ENCODE measurements at places on chromosomes 2 and 18.

DNA sequence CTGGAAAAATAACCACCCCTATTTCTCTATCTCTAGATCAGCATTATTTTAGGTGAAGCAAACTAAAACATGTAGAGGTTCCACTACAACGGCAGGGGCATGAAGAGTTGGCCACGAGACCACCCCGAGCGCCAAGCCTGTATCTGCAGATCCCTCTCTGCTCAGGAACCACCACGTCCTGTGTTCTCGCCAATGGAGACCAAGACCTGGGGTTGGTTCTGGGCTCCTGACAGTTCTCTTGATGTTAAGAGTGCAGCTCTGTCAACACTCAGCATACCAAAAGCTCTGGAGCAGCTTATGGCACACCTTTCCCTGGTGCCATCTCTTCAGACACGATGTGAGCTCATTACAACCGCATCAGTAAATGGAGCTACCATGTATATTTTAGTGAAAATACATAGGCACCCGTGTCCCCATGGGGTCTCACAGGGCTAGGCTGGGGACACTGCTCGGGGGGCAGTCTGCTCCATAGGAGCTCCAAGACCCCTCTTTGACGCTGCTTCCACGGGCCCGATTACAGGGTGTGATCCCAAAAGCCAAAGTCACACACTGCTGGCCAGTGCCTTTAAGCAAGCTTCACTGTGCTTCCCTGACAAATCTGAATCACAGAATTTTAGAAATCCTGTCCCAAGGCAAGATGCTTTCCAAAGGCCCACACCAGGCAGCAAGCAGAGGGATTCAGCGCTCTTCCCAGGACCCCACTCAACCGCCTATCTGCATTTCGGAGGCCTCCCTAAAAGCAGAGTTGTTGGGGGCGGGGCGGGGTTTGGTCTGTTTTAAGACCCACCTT is 72.2 kb downstream of the EMILIN2 start:
- no peak for DNase-seq

GRCh38 chr2:42757981-42758740 is 5.8 kb downstream of the OXER1 start:
- no peak for DNase-seq

GRCh38 chr2:217149087-217149660 is 289.3 kb upstream of the TNP1 start:
- DNase-seq: no peak

GRCh38 chr2:62456721-62457539 is 49.1 kb downstream of the TMEM17 start:
- peak; percentile 76 for DNase-seq

DNA sequence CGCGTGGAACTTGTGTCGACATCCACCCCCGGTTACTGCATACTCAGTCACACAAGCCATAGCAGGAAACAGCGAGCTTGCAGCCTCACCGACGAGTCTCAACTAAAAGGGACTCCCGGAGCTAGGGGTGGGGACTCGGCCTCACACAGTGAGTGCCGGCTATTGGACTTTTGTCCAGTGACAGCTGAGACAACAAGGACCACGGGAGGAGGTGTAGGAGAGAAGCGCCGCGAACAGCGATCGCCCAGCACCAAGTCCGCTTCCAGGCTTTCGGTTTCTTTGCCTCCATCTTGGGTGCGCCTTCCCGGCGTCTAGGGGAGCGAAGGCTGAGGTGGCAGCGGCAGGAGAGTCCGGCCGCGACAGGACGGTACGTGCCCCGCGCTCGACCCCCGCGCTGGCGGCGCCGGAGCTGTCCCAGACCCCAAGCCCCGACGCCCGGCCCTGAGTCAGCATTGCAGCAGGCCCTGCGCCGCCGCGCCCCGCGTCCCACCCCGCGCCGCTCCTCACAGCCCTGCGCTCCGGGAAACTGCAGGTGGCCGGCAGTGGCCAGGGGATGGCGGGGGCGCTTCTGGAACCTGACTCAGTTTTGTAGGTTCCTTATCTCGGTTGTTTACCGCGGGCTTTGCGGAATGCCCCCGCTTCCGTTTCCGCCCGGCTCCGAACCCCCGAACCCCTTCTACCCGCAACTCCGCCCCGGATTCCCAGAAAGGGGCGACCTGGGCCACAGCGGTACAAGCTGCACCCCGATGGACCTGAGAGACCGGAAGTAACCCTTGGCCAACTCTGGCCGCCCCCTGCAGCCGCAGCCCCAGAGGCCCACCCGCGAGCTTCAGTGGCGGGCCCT is at the start of gene CFLAR:
Gene CFLAR, plus strand, starts transcription at position 50 of the 844 bp plus-strand sequence. CDS start 13,702 bp downstream, outside the sequence.
- peak; percentile 41 for DNase-seq

DNA sequence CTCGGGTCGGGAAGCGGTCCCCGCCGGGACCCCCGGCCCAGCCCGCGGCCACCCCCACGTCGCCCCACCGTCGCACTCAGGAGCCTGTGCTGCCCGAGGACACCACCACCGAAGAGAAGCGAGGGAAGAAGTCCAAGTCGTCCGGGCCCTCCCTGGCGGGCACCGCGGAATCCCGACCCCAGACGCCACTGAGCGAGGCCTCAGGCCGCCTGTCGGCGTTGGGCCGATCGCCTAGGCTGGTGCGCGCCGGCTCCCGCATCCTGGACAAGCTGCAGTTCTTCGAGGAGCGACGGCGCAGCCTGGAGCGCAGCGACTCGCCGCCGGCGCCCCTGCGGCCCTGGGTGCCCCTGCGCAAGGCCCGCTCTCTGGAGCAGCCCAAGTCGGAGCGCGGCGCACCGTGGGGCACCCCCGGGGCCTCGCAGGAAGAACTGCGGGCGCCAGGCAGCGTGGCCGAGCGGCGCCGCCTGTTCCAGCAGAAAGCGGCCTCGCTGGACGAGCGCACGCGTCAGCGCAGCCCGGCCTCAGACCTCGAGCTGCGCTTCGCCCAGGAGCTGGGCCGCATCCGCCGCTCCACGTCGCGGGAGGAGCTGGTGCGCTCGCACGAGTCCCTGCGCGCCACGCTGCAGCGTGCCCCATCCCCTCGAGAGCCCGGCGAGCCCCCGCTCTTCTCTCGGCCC is 13.6 kb downstream of the SPEG start:
- no peak for DNase-seq

- no peak for DNase-seq
These were observed 492.2 kb upstream of the RAB12 start for GRCh38 chr18:8117006-8117371.

DNA sequence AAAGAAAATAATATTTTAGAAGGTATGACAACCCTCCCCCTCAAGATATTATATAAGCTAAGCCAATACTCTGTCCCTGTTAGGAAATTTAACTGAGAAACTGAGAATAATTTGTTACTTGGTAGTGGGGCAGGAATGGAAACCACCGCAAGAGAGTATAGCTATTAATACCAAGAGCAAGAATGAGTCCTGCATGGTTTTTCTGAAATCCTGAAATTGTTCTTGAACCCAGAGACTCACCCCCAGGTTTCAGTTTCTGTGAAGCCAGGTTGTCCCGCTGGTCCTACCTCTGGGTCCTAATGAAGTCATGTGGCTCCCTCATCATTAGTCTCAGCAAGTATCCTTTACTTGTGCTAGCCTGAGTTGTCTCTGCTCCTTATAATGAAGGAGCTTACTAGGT is 671.0 kb upstream of the ACVR2A start:
- DNase-seq: no peak

DNA sequence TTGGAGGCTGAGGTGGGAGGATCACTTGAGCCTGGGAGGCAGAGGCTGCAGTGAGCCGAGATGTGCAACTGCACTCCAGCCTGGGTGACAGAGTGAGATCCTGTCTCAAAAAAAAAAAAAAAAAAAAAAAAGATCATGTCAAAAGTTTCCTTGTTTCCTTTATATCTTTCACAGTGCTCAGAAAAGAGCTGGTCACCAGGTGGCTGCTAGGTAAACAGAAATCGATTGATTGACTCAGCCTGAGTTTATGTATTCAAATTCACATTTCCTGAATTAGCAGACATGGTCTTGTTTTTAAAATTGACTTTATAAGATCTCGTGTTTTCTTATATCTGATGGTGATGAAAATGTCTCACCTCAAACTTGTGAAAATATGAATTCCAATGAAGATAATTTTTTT is 261.8 kb upstream of the FANCL start:
- DNase-seq: peak; percentile 12

- DNase-seq: no peak
These were observed 3.0 kb upstream of the TFCP2L1 start for GRCh38 chr2:121287956-121288355.

- DNase-seq: peak; percentile 78
These were observed 453 bp upstream of the ANTXR1 start for GRCh38 chr2:69012310-69013141.

- peak; percentile 37 for DNase-seq
These were observed 249.1 kb upstream of the SPRED2 start for GRCh38 chr2:65681503-65681902.

DNA sequence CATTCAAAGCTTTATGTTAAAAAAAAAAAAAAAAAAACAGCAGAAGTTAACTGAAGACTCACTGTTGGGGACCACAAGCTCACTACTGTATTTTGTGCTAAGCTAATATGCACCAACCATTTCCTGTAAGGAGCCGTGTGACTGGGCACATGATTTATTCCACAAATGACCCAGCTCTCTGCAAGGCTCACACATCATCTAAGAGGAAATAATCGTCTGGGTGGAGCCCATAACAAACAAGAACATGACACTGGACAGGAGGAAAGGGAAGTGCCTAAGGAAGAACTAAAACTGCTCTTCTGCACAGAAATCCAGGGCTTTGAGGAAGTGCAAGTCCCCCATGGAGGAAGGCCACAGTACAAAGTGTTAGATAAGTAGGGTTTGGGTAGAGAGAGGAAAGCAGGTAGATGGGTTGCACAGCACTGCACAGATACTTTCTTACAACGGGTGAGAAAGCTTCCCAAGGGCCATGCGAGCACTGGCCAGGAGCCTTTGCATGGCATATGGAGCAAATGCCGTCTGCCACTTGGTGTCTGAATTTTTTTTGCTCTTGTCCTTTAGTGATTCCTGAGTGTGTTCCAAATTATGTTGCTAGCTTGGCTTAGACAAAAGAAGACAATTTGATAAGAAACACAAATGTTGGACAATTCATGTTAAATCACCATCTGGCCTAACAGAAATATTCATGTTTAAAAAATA is 24.4 kb downstream of the NFE2L2 start:
- DNase-seq: peak; percentile 18

- DNase-seq: peak; percentile 52
These were observed 44.1 kb upstream of the HDAC4 start for GRCh38 chr2:239444626-239445577.

- no peak for DNase-seq
These were observed 10.0 kb downstream of the STK25 start for GRCh38 chr2:241498115-241499070.

GRCh38 chr2:149329489-149330126 is 779 bp upstream of the LYPD6 start:
- DNase-seq: peak; percentile 32

DNA sequence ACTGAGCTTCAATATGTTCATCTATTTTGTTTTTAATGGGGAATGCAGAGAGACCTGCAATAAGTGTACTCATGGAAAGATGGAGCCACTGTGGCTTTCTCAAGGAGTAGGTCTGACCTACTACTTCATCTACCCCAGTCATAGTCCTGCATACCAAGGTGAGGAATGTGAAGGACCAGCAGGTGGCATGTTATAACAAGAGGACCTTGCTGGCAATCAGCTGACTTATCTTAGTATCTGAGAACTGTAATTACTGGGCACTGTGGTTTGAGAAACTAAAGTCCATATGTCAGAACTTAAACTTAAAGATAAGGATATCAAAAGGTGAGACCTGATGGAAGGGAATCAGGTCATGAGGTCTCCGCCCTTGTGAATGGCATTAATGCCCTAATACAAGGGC is 1104.2 kb downstream of the BCL11A start:
- peak; percentile 34 for DNase-seq
